ENCODE measurements at places on chromosomes 3 and 15.

DNA sequence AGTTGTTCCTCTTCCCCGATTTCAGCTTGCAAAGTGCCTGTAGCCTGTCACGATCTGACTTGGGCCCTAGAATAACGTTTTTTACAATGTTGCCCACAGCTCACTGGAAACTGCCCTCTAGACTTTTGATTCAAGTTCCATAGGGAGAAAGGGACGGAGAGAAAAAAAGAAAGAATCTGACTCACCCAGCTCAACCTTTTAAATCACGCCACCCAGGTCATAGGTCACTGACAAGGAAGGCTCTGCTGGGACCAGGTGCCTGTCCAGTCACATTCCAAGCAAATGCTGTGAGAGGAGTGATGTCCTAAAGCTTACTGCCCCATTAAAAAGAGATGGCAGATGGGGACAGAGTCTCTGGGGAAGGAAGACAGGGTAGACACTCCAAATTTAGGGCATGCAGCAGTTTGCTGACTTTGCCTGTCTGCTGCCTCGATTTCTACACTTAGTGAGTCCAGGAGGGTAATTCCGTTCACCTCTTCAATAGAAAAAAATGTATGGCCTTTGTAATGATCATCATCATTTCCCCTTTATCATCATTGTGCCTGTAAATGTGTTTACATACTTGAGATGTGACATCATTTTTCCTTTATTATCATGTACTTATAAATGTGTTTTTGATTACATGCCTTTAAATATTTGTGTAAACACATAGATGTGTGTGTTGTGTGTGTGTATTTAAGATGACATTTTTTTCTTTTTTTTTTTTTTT is 8.4 kb upstream of the MYO1E start:
- no peak for DNase-seq

GRCh38 chr15:47294765-47295259 is 422.5 kb upstream of the SEMA6D start:
- DNase-seq = no peak

DNA sequence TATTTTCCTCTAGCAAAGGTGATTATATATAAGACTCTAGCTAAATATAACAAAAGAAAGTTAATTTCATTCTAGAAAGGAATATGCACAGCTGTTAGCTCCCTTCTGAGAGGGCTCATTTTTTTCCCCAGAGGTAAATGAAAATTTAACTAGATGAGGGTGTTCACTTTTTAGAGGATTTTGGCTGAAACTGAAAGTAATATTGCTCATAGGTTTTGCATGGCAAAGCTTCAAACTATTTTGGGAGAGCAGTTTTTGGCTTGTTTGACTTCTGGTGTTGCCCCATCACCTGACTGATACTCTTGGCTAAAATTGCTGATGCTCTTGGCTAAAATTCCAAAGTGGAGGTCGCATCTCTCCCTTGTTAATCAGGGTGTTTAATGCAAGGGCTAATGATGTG is 311.9 kb downstream of the EDEM1 start:
- no peak for DNase-seq

GRCh38 chr3:29677421-29677820 is 396.6 kb downstream of the RBMS3 start:
- no peak for DNase-seq

DNA sequence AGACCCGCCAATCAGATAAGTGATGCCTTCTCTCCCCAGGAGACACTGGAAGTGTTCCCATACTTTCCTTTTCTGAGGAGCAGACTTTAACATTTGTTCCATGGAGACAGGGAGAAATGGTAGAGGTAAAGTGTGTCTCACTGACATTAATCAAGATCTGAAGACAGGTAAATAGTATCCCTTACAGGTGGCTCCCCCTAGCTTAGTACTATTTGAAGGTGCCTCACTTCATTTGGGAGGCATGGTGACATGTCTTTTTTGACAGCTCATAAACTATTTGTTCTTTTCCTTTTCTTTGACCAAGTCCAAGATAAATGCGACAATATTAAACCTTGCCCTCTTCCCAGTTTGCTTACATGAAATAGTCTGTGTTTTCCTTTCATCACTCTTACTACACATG is 485.6 kb upstream of the IL12A start:
- DNase-seq = no peak

Data from GM20000 (cell line).